ENCODE measurements at places on chromosomes 2 and 18.

DNA sequence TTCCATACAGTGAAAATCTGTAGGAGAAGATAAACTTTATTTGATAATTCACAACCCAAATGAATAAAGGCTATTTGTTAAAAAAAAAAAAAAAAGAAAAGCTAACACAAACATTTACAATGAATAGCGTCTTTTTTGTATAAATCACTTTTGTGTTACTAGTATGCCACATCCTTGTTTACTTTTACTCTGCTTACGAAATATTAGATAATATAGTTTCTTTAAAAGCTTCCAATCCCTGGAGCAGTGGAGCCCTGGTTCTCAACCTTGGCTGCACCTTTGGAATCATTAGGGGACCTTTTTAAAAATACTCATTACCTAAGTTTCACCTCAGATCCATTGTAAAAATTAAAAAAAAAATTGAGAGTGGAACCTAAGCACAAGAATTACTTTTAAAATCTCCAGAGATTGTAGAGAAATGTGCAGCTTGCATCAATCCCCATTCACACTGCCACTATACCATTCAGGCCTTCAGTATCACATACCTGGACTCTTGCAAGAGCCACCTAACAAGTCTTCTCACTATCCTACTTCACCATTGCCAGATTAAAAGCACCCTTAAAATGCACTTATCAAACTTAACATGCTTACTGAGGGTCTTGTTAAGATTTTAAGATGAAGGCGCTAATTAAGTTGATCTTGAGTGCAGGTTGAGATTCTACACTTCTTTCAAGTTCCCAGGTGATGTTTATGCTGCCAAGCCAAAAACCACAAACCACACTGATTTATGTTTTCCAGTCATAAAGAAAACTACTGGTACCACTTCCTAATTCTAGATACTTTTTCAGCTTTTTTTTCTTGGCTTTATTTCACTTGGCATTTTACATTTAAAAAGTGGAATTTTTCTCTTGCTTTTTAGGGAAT is 59.7 kb upstream of the ZC3H15 start:
- no peak for DNase-seq

DNA sequence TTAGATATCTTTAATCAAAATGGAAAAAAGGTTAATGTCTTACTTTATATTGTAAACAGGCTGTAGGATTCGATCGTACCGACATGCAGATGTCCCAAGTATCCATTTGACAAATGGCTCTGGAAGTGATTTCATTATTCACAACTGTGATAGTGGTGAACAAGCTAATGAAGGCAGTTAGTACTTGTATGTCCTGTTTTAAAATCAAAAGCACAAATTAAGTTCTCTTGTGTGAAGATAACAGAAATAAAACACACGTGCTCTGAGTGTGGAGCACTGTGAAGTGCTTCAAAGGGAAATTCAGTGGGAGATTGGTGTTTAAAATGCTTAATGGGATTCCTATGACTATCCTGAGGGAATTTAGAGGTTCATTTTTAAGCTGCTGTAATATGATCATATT is 8.6 kb upstream of the LRP1B start:
- DNase-seq = no peak

DNA sequence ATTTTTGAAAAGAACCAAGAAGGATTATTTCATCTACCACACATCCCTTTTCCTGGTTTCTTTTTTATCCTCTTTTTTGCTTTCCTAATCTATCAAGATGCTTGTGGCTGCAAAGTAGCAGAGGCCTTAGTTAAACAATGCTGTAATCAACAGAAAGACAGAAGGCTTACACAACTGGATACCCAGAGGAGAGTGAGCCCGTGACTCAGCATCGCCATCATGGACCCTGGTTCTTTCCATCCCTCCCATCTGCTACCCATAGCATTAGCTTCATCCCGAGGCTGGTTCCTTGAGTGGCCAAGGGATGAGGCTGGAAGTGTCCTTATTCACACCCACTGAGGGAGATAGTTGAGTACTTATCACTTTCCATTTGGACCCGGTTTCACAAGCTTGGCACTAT is 7.5 kb upstream of the HAAO start:
- DNase-seq = no peak

DNA sequence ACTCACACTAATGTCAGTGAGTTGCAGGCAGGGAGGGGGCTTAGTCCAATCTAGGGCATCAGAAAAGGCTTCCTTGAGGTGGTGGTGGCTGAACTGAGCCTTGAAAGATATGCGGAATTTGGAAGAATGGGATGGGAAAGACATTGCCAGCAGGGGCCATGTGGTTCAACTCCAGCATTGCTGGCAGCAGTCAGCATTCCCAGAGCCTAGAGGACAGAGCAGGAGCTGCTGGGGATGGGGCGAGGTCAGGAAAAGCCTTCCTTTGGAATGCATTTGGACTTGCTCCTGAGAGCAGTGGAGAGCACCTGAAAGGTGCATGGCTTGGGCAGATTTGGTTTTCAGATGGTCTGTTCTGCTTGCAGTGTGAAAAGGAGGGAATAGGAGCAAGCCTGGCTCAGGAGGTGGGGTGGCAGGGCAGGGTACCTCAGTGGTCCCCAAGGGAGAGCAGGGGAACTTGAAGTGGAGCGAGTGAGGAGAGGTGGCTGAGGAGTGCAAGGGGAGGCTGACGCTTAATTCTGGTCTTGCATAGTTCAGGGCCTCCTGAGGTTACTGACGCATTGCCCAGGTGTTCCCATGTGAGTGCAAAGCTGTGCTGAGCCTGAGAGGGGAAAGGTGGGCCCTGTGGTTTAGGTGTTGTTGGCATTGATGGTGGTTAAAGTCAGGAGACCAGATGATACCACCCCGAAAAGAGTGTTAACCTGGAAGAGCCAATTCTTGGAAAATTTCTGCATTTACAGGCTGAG is 112.1 kb upstream of the MGAT5 start:
- no peak for DNase-seq

GRCh38 chr2:19068206-19068605 is 290.2 kb downstream of the OSR1 start:
- DNase-seq = no peak

GRCh38 chr2:227816507-227817294 is 3.1 kb downstream of the CCL20 start:
- DNase-seq = no peak

DNA sequence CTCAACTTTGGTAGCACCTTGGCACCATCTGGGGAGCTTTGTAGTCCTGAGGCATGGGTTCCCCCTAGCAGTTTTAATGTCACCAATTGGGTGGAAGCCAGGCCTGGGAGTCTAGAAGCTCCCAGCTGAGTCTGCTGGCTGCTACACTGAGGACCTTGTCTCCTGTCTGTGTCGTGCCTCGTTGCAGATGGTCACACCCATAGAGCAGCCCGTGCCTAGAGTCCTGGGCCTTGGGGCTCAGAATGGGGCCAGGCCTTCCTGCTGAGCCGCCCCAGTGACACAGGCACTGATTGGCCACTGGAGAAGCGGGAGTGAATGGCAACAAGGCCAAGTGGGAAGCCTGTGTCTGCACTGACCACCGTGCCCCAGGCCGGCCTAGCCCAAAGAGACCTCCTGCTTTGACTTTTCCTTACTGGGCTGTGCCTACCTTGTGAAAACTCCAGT is 113.2 kb downstream of the SH3RF3 start:
- DNase-seq = no peak

DNA sequence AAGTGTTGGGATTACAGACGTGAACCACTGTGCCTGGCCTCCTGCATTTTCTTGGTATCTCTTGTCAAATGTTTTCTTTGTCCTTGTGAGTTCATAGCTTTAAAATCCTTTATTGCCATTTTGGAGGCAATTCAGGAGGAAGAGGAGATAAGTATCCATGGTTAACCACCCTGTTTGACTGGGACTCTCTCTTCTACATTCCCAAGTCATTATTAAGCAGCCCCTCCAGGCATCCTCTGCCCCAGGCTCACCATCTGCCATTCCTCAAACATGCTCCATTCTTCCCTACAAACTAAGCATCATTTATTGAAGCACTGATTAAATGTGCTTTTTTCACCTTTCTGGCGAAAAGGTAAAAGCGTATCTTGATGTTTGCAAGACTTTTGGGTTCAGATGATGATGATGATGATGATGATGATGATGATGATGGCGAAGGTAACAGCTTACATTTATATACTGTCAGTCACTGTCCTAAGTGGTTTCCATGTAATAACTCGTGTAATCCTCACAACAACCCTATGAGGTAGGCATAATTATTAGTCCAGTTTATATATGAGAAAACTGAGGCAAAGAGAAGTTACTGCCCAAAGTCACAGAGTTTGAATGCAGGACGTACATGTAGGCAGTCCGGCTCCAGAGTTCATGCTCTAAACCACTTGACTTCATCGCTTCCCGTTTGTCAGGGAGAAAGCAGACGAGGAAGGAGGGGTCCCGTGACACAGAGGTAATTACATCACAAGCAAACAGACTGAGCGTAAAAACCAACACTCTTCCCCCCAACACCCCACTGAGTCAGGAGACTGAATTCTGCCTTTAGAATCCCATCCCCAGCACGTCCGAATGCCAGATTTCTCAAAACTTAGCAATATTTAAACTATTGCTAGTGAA is 69.7 kb upstream of the ACKR3 start:
- no peak for DNase-seq
